ENCODE measurements at places on chromosomes 3 and 15.

DNA sequence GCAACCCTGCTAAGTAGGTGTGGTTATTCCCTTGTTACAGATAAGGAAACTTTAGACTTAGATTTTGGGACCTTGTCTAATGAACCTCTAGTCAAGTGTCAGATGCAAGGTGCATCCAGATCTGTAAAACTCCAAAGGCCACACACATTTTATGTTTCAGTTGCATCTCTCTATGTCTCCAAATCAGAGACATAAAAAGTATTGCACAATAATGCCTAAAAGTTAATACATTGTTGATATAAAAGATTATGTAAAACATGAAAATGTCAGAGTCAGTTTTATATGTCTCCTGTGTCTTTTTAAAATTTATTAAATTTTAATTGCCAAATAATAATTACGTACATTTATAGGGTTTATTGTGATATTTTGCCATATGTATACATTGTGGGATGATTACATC, 408.5 kb downstream of the NTRK3 start:
- DNase-seq: no peak

- DNase-seq: no peak
Observed at GRCh38 chr3:153973722-153974265, 147.4 kb upstream of the ARHGEF26 start.

DNA sequence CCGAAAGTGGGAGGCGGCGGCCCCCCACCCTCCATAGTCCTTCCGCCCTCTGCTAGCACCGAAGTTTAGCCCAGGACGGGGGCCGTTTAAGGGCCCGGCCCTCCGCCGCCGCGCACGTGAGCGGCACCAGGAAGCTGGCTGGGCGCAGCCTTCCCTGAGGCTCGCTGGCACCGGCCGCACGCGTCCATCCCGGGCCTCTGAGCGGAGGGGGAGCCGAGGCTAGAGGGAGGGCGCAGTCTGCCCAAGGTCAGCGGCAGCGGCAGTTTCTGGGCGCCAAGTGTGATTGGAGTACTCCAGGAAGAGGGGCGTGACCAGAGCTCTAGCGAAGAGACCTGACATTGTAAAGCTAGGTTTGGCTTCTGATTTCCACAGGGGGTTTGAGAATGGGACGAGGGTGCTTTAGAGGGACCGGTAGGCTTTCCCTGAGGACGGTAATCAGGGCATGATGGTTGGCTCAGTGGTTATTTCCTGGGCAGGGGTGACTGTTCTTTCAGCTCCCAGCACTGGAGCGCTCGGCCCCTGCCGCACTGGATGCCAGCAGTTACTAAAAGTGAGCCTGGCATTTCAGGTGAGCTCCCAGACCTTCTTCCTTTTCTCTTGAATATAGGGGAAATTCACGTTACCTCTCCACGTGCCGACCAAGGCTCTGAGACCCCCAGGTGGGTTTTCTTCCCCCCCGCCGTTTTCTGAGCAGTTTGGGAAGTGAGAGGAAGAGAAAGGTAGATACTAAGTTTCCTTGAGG, 853 bp downstream of the TEX264 start:
- DNase-seq: peak; percentile 83

DNA sequence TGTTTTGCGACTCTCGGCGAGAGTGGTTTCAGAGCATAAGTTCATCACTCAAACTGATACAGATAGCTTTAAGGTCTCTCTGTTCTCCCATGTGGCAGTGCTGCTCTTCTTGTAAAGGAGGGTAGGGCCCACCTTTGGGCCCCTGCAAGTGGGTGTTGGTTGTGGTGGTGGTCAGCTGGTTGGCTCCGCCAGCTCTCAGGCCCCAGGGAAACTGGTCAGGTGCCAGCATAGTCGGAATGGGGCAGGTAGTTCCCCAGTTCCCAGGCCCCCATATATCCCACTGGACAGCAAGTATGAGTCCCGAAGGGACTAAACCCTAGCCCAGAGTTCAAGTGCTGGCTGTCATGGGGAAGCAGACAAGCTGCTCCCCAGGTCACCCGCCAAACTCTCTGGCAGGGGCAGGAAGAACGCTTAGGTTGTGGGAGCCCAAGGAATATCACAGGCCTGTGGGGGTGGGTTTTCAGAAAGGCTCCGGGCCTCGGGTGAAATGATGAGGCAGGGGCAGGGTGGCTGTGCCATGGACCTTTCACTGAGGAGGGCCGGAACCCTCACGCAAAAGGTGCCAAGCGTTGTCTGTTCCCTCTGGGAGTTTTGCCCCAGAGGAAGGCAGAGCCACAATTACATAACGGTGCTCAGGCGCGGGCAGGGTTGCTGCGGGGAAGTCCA, 185.1 kb downstream of the EFHB start:
- no peak for DNase-seq

- DNase-seq: peak; percentile 46
Observed at GRCh38 chr15:66751579-66751978, 49.5 kb downstream of the SMAD6 start.

- DNase-seq: peak; percentile 68
Observed at GRCh38 chr3:16060358-16060852, 114.1 kb upstream of the GALNT15 start.

DNA sequence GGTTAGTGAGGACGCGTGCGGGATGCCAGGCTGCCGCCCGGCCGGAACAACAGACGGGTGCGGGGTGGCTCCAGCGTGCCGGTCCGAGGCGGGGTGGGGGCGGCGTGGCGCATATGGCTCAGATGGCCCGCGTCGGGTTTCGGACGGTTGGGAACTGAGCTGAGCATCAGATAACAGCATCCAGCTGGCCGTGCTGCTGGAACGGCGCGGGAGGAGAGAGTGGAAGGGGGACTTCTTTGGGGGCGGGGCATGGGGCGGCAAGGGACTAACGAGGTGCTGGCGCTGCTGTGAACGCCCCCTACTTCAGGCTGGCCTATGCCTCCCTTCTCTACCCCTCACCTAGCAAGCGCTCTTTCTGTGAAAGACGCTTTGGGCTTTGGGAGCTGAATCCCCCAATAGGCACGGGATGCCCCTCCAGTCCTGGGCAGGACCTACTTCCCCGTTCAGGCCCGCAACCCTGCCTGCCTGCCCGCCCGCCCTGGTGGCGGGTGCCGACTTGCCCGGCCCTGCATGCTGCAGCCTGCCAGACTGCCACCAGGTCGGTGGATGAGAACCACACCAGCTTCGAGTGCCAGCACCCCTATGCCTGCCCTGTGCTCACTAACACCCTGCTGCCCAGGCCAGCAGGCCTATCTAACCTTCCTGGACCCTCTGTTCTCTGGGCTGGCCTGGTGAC, 542 bp downstream of the INKA1 start:
- peak; percentile 39 for DNase-seq

- DNase-seq: peak; percentile 33
Observed at GRCh38 chr15:31214864-31215489, 111.7 kb upstream of the KLF13 start.

- peak; percentile 81 for DNase-seq
Observed at GRCh38 chr15:78212546-78213424, 21.6 kb downstream of the ACSBG1 start.

GRCh38 chr15:64667736-64668161, 107.6 kb downstream of the RBPMS2 start:
- no peak for DNase-seq

Measured in left cardiac atrium (tissue), 4 donors.